Aorta (tissue), 5 donors: ENCODE measurements at places on chromosomes 4 and X. TPM values are rescaled to one million over a fixed set of nuclear protein-coding genes. Genes with fewer than 3 reads are reported as not detected.
A peak's percentile ranks its signal among the peaks of the same experiment; 100 is the strongest.

GRCh38 chr4:26726655-26727387 lies 133.8 kb upstream of the STIM2 start:
- no peak for DNase-seq

GRCh38 chrX:2351321-2351720 lies 149.5 kb downstream of the DHRSX start:
- no peak for DNase-seq

DNA sequence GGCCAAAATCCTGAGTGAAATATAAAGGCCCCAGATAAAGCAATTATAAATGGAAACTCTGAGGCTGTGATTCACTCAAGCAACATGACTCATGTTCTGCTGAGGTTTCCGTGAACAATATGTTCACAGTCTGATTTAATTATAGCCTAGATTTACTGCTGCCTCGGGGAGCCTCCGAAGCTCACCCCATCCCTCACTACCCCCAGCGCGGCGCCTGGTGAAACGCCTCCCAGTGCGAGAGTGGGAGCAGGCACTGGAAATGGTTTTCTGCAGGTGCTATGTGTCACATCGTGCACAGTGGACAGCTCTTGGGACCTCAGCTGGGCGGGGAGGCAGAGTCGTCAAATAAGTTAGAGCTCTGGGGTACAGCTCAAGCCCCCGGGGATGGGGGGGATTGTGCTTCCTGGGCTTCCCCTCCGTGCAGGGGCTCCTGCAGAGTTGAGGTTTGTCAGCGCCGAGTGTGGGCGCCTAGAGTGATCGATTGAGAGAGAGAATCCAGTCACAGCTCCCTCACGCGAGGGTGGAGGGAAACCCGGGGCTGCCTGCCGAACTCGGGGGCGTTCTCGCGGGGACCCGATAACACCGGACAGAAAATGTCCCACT lies 110.6 kb downstream of the PHKA2 start:
- peak; percentile 53 for DNase-seq

- DNase-seq, result peak; percentile 66
Measured at GRCh38 chr4:2469192-2469984, 482 bp downstream of the RNF4 start.

DNA sequence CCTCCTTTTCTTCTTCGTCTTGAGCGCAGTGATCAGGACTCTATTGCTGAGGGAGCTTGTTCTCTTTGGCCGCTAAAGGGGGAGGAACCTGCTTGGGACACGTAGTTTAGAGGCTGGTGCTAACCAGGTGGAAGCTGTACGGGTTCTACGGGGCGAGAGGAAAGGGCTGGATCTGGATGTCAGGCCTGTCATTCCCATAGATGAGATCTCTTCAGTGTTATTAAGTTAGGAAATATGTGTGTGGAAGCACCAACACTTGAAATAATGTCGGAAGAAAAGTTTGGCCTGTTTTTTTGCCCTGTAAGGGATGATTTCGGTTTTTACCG lies 643 bp downstream of the SRP72 start:
- DNase-seq, result no peak

DNA sequence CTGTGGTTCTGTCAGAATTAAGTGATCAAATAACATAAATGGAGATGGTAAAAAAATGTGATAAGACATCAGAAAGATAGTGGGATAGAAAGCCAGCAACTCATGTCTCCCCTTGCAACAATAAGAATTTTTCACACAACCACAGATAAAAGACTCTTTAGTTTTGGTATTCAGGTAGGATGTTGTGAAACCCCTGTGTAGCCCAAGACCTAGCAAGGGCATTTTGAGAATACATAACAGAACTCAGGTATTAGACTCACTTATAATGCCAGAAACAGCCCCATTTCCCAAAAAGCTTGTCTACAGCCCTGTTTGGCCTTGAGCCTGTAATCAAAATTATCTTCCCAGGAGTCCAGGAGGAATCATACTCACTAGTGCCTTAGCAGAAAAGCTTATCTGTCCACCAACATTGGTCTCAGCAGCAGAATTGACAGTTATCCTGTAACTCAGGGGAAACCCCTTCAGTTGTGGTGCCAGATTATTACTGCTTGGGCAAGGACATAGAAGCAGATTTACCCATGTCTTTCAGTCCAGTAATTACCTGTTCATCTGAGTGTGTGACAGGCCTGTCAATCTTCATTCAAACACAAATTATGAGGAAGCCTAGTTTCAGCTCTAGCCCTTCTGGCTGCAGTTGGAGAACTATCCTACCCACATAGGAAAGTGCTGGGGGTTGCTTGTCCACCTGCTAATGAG lies 41.0 kb upstream of the UGT2B17 start:
- DNase-seq, result no peak

TLR10 gene
- 1.1 TPM for total RNA-seq
